ENCODE measurements at places on chromosomes 12 and 14.

GRCh38 chr12:46064548-46064947 is 74.2 kb upstream of the SCAF11 start:
- no peak for DNase-seq

- DNase-seq = no peak
Measured at GRCh38 chr12:62711631-62712241, 223.2 kb downstream of the PPM1H start.

GRCh38 chr14:51818748-51819380 is 41.5 kb upstream of the GNG2 start:
- no peak for DNase-seq

- DNase-seq = no peak
Measured at GRCh38 chr14:60051721-60052221, 40.0 kb upstream of the PCNX4 start.

GRCh38 chr12:123057513-123058265 is 77.2 kb downstream of the ARL6IP4 start:
- no peak for DNase-seq

DNA sequence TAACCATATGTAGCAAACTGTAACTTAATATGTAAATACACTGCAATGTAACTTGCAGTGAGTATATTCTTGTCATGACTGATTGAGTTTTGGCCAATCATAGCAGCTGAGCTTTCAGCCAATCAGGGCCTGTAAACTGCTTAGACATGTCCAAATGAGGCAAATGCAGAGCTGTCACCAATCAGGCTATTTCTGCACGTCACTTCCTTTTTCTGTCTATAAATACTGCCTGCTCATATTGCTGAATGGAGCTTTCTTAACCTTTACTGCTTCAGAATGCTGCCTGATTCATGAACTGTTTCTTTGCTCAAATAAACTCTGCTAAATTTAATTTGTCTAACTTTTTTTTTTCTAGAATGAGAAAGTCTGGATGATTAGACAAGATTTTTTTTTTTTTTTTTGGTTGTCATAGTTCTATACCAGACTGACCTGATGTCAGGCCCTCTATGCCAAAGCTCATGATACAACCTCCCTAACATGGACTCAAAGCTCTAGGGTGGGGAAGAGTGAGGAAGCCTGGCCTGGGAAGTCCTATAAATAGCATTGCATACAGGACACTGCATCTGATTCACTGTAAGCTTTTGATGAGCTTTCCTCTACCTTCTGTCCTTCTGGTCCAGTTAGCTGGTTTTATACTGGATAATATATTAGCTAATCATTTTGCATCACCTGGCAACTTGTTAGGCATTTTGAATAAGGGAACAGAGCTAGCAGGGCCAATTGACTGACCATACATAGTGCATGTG is 12.0 kb downstream of the MGP start:
- DNase-seq = no peak

DNA sequence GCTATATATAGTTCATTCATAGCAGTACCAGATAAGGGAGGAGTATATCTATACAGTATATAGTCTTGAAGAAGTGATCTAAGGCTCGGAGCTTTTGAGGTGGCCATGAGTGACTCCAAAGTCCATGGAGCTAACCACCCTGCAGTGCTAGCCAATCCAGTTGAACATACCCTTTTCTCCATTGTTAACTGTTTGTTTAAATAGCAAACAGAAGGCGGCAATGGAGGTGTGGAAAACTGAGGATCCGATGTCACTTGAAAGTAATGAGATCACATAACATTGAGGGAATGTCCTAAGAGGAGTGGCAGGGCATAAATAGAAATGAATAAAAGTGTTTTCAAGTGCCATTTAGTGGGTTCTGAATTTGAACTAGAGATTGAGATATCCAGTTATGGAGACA is 12.4 kb upstream of the SNAPC1 start:
- no peak for DNase-seq

GRCh38 chr14:21498540-21499526 is 12.3 kb downstream of the METTL3 start:
- DNase-seq = no peak

GRCh38 chr12:30569426-30569825 is 126.2 kb downstream of the IPO8 start:
- no peak for DNase-seq

GRCh38 chr14:106487600-106487999 is 961.2 kb downstream of the TMEM121 start:
- no peak for DNase-seq

DNA sequence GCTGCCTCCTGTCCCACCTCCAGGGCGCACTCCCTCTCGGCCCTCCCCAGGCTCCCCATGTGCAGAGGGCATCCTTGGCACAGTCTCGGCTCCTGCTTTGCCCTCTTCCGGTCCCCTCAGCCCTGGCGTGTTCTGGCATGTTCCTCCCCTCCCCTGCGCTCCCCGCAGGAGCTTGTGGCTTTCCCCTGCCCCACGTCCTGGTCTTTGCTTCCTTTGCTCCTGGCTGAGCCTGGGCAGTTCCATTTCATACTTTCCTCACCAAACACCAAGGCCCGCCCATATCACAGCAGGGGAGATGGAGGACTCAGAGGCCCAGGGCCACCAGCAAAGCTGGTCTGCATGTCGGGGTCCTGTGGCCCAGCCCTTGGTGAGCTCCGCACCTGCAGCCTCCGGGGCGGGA is 56.0 kb downstream of the FBRSL1 start:
- no peak for DNase-seq

GRCh38 chr12:6118891-6119568 is 5.4 kb downstream of the VWF start:
- no peak for DNase-seq

DNA sequence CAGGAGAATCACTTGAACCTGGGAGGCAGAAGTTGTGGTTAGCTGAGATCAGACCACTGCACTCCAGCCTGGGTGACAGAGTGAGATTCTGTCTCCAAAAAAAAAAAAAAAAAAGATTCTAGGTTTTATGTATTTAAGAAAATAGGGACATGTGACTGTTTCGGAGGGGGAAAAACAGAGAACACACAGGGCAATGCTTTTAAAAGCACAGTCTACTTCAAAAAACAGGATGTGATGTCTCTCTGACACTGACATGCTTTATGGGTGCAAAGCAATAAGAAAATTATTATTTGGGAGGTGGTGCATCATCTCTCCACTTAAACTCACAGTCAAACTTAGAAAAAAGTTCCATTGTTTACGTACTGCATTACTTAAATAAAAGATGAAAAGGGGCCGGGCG is 28.7 kb downstream of the CLIP1 start:
- DNase-seq = no peak

DNA sequence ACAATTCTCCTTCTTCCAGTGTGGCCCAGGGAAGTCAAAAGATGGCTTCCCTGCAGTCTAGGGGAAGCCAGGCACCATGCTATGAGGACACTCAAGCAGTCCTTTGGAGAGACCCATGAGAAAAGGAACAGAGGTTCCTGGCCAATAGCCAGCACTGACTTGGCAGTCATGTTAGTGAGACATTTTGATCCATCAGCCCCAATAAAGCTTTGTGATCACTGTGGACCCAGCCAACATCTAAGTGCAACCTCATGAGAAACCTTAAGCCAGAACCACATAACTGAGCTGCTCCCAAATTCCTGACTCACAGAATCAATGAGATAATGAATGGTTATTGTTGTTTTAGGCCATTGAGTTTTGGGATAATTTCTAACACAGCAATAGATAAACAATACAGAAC is 51.0 kb upstream of the NAP1L1 start:
- no peak for DNase-seq

DNA sequence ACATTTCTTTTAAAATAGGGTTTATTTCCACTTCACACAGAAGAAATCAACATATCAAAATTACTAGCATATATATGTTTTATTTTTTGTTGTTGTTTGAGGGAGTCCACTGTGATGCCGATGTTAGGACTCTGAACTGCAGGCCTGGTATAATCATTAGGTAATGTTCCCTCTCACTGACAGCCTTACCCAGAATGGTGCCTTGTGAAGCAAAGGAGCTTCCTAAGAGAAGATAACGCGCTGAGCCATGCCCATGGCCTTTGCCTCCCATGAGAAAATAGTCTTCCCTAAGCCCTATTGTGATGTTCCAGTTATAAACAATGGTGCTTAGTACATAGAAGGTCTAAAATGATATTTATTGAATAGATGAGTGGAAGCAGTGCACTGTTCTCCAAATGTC is 12.0 kb downstream of the GNG2 start:
- DNase-seq = no peak

DNA sequence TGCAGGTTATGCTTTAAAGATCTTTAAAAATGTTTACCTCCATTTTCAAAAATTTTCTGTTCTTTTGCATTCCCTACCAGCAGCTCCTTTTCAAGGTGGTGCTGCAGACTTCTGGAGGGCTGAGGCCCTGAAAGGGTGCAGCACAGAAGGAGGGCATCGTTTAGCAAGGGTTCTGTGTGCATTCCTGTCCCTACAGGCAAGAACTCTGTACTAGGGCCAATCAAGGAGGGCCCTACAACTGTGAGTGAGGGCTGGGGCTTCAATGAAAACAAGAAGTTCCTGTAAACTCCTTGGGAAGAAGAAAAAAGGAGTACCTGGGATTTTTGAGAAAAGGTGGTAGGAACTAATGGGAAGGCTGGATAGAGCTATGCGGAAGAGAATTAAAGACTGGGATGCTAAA is 50.7 kb upstream of the CSRP2 start:
- no peak for DNase-seq

- DNase-seq = no peak
Measured at GRCh38 chr14:100791348-100791735, 34.6 kb upstream of the MEG3 start.

DNA sequence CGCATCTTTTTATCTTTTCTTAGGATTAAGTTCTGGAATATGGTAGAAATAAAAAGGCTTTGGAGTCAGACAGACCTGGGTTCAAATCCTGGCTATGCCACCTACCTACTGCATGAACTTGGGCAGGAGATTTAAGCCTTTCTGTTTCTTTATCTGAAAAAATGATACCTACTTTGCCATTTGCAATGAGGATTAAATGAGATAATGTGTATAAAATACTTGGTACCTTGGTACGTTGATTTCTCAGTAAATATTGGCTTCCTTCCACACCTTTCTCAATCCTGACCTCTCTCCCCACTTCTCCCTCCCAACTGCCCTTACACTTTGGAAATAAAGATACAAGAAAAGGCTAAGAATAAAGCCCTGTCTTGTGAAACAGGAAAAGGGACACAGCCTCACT is 172.6 kb downstream of the PAX9 start:
- no peak for DNase-seq

- no peak for DNase-seq
Measured at GRCh38 chr14:98716133-98716532, 555.9 kb downstream of the BCL11B start.

- no peak for DNase-seq
Measured at GRCh38 chr12:6226679-6227051, 26.5 kb downstream of the CD9 start.

GRCh38 chr12:90675106-90675505 is 279.9 kb downstream of the CCER1 start:
- no peak for DNase-seq

DNA sequence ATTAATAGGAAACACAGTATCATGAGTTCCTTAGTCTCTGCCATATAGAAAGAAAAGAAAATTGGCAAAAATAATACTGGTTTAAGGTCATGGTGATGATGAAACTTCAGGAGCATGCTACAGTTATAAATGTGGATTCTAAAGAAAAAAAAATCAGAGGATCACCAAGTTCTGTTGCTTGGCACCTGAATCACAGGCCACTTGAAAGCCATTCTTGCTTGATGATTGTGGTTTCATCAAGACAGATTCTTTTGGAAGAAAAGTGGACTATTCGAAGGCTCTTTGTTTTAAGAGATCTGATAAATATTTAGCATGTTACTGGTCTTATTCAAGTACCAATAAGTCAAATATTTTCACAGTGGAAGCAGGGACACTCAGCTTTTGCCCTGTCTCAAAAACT is 148.9 kb downstream of the SAMD4A start:
- DNase-seq = no peak

DNA sequence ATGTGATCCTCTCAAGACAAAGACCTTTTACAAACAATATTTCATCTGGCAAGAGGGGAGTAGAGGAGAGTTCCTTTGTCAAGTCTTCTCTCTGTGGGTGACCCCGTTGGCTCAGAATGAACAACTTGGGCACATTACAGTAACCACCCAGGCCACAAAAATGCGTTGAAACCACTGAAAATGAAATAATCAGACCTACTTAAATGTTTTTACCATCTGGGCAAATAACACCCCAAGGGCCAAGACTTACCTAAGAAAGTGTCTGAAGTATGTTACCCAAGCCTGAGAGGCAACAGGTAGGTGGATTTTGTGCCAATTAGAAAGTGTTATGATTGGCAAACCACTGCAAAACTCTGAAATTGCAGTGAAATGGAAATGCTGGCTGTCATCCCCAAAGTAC is 1.3 kb downstream of the TC2N start:
- no peak for DNase-seq

DNA sequence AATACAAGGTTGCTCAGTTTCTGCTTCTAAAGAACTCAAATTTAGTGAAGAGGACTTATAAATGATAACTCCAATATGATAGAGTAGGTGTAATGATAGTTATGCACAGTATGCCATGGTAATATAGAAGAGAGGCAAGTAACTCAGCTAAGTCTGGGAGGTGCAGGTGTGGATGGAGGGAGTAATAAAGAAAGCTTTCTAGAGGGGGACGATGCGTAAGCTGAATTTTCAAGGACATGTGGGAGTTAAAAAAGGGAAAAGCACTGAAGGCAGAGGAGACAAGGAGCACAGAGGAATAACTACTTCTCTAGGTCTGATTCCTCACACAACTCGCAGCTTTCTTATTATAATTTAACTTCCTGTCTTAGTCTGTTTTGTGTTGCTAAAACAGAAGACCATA is 49.1 kb upstream of the ZDHHC17 start:
- DNase-seq = no peak

GRCh38 chr14:68506645-68507419 is 286.0 kb downstream of the ZFP36L1 start:
- DNase-seq = no peak

- DNase-seq = no peak
Measured at GRCh38 chr12:108666401-108666881, 32.7 kb upstream of the SELPLG start.

DNA sequence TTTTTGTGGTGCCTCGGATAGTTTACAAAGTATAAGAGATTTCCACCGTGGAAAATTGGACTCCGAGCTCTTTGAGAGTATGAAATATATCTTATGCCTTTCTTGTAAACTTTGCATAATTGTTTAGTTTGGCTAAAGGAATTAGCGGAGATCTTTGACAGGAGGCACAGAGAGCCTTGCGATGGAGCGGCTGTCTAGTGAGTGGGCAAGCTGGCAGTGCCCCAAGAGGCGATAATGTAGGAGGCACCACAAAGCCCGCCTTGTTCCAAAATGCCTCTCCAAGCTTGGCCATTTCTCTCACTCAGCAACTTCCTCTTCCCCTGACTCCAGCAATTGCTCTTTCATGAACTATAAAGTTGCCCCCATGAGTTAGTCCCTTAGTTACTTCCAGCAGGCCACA is 270.1 kb upstream of the PRICKLE1 start:
- DNase-seq = no peak

- no peak for DNase-seq
Measured at GRCh38 chr12:47449797-47450196, 256.0 kb downstream of the RPAP3 start.

Measured in activated T-helper 1 cell treated with anti-CD3 and anti-CD28 coated beads, Interleukin-2, amount 50 U/mL, for 16 hours (primary cell).